ENCODE measurements at places on chromosomes 2 and 18. TPM values are rescaled to one million over a fixed set of nuclear protein-coding genes. Genes with fewer than 3 reads are reported as not detected.

DCDC2C gene
- total RNA-seq = not detected

PROM2 gene
- 0.62 TPM for total RNA-seq

CROCC2 gene
- not detected for total RNA-seq

IL1R2 gene
- total RNA-seq = not detected

MC4R gene
- not detected for total RNA-seq

MATN3 gene
- total RNA-seq = 8.9 TPM

BCL11A gene
- 9.6 TPM for total RNA-seq

- no peak for DNase-seq
- no peak overlapping the region for H3K4me3 ChIP-seq
- H3K27ac ChIP-seq = no peak overlapping the region
- H3K36me3 ChIP-seq = no peaks in the 10 kb centered on the region
- H3K4me1 ChIP-seq = no peaks in the 10 kb centered on the region
Measured at GRCh38 chr2:59791004-59791618, 762.3 kb downstream of the BCL11A start.

DNA sequence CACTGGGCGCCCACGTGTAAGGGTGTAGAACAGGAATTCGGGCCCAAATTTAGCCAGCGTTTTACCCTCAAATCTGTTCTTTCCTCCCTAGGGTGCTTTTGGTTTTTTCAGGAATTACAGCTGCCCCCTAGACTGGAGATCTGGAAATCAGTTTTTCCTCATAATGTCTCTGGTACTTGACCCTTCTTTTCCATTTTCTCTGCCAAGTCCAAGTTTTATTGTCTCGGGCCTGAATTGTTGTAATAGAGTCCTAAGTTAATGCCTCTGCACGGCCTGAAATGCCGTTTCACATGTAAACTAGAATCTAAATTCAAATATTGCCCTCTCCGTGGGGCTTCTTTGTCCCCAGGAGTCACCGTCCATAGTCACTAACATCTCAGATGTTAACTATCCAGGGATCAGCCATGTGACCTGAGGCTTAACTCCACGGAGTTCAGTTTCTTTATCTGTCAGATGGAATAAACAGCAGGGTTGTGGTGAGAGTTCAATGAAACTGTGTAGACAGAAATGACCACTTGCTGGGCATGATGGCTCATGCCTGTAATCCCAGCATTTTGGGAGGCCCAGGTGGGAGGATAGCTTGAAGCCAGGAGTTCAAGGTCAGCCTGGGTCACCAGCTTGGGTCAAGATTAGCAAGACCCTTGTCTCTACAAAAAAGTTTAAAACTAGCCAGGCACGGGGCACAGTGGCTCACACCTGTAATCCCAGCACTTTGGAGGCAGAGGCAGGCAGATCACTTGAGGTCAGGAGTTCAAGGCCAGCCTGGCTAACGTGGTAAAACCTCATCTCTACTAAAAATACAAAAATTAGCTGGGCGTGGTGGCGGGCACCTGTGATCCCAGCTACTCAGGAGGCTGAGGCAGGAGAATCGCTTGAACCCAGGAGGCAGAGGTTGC, 12.7 kb upstream of the CABLES1 start:
- no peak overlapping the region for H3K27ac ChIP-seq
- DNase-seq = no peak
- H3K4me1 ChIP-seq = no peaks in the 10 kb centered on the region
- H3K36me3 ChIP-seq = no peaks in the 10 kb centered on the region
- H3K4me3 ChIP-seq = no peak overlapping the region

DNA sequence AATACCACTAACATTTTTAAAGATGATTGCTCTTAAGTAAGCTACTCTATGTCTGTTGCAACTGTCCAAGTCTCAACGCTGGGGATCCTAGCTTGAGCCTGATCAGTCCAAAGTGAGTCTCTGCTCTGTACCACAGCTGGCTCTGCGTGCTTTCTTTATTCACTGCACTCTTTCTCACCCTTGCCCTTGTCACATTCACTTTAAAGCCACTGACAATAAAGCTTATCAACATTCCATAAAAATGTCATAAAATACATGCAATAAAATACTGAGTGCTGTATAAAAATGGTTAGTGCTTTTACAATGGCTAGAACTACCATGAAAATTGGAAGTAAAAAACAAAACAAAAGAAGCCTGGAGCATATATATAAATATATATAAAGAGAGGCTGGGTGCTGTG, 45.5 kb upstream of the LRRTM4 start:
- H3K27ac ChIP-seq = no peak overlapping the region
- H3K36me3 ChIP-seq = no peaks in the 10 kb centered on the region
- no peak overlapping the region for H3K4me3 ChIP-seq

DNA sequence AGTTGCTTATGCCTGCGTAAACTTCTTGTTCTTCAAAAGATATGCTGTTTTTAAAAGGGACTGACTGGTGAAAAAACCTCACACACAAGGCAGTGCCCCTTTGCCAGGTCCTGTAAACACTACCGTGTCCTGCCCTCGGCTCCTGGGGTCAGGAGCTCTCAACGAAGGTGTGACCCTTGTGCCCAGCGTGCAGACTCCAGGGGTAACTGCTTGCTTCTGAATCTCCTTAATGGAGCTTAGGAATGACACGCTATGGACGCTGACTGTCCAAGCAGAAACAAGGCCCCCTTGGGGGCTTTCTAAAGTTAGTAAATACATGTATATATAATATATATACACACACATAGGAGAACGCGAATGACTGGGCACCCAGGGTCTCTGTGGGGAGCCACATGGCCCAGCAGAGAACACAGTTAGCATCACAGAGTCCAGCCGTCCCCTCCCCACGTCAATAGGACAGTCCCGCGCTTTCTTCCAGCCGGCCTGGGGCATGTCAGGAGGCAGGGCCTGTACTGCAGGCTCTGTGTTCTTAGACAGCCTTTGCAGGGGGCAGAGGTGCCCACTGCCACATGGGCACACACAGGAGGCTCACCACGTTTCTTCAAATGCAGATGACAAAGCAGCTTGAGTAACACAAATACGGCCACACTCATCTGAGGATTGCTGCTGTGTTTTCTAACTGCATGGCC, 96.1 kb downstream of the HDAC4 start:
- H3K27ac ChIP-seq = no peak overlapping the region
- H3K4me3 ChIP-seq = no peak overlapping the region
- H3K36me3 ChIP-seq = peaks cover 6% of the 10 kb centered on the region
